CD8-positive, alpha-beta memory T cell (primary cell): ENCODE measurements at places on chromosomes 11 and 22.

DNA sequence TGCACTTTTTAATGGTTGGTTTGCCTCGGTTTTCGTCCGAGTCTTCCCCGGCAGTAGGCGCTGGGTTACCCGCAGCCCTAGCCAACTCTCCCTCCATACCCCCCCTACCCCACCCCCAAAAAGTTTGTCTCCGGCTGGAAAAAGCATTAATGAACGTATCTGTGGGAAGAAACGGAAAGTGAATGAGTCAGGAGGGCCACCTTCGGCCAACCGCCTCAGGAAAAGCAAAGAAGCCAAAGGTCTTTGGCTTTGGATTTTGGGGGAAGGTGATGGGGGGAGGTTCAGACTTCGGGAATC is 508 bp upstream of the FLI1 start:
- H3K4me3 ChIP-seq, result peak overlapping the region; percentile 67
- no peak for DNase-seq
- peak overlapping the region; percentile 82 for H3K27ac ChIP-seq

DNA sequence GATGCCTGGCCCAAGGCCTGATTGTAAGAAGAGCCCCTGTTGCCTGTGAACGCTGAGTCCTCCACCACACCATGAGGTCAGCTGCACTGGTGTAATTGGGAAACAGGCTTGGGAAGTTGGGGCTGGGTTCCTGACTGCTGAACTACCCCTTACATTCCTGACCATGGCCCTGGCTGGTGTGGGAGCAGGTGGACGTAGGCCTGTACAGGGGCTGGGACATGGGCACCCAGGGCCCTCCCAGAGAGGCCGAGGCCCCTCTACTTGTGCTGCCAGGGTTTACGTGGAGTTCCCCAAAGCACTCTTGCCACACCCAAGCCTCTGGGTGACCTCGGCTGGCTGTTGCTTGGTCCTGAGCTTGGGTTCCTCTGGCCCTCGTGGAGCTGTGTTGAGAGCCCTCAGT is 5.4 kb downstream of the RELT start:
- H3K36me3 ChIP-seq, result no peaks in the 10 kb centered on the region
- no peaks in the 10 kb centered on the region for H3K27me3 ChIP-seq
- DNase-seq, result no peak
- H3K4me3 ChIP-seq, result no peak overlapping the region
- H3K27ac ChIP-seq, result no peak overlapping the region

GRCh38 chr11:8788616-8789015 is 106.0 kb downstream of the RPL27A start:
- H3K27ac ChIP-seq, result no peak overlapping the region
- DNase-seq, result no peak
- H3K27me3 ChIP-seq, result no peaks in the 10 kb centered on the region
- no peaks in the 10 kb centered on the region for H3K36me3 ChIP-seq
- no peak overlapping the region for H3K4me3 ChIP-seq

DNA sequence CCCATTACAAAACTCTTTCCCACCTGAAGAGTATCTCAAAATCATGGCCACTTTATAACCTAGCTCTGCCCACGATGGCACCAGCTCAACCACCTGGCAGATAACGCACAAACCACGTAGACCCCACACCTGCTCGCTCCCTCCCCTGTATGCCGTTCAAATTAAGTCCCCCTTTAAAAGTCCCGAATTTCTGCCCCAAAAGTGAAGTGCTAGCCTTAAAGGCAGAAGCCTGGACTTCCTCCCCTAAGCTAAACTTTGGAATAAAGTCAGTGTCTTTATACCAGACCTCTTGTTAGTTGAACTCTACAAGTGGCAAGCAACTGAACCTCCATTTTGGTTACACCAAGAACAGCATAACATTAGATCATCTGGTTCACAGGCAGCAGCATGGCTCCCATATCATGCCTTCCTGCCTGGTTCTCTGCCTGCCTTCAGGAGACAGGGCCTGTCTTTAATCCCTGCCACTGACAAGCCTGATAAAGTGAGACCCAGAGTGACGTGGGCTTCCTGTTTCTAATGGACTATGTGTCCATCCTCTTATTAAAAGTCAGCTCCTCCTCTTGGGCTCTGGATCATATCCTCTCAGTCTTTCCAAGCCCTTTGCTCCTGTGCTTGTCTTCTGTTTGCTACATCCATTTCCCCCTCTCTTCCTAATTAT is 32.6 kb upstream of the NNMT start:
- H3K36me3 ChIP-seq, result no peaks in the 10 kb centered on the region
- no peak overlapping the region for H3K4me3 ChIP-seq

DNA sequence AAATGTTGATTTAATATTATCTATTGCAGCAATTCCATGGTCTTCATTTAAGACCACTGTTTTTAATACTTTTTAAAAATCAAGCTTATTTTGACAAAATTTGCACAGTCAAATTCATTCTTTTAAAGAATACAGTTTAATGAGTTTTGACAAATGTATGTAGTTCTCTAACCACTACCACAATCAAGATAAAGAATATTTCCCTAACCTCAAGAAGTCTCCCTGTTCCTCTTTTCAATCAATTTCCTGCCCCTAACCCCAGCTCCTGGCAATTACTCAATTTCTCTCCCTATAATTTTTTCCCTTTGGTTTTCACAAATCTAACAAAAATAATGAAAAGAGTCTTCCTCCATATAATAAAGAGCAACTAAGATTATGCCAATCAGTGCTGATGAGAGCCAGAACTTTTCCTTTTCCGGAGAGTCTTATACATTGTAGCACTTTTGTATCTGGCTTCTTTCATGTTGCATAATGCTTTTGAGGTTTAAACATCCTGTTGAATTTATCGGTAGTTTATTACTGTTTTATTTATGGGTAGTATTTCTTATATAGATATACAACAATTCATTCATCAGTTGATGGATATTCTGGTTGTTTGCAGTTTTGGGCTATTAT is 231.7 kb downstream of the AASDHPPT start:
- H3K4me1 ChIP-seq, result no peaks in the 10 kb centered on the region
- H3K4me3 ChIP-seq, result no peak overlapping the region
- no peak overlapping the region for H3K27ac ChIP-seq
- no peaks in the 10 kb centered on the region for H3K36me3 ChIP-seq
- no peaks in the 10 kb centered on the region for H3K27me3 ChIP-seq

GRCh38 chr22:45218976-45219375 is 21.7 kb downstream of the KIAA0930 start:
- no peaks in the 10 kb centered on the region for H3K4me1 ChIP-seq
- H3K27ac ChIP-seq, result no peak overlapping the region
- H3K4me3 ChIP-seq, result no peak overlapping the region
- no peaks in the 10 kb centered on the region for H3K27me3 ChIP-seq
- no peaks in the 10 kb centered on the region for H3K36me3 ChIP-seq

DNA sequence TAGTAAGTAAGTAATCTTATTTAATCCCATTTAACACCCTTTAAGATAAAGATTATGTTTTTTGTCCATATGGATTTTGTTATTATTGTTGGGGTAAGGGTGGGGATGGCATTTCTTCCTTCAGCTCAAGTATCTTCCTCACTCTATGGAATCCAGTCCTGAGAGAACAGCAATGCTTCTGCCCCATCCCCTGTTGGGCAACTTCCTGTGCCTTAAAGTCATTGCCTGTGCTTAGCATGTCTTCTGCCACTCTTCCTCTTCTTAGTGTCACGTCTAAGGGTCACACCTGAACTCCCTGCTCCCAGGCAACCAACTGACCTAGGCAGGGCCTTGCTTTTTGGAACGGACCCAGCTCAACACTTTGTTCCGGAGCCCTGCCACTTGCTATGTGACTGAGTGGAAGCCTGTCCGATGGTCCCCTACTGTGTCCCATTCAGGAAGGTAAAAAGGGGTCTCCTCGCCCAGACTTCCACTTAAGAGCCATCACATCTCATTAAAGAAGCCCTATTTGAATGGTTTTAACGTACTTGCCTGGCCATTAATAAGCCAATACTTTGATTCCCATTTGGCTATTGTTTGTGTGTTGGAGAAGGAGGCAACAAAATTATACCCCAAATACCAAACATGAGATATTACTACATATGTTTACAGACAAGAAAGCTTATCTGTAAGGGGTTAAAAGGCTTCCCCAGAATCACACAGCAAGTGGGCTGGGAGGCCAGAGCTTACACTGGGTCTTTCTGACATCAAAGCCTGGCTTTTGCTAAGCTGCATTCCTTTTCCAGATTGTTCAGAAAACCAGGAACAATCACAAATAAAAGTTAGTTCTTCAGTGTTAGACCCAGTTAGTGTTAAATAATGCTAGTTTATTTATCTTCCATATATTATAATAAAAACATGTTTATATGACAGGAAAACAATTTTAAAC is 59.2 kb downstream of the RAB38 start:
- no peak for DNase-seq
- H3K36me3 ChIP-seq, result no peaks in the 10 kb centered on the region
- no peak overlapping the region for H3K27ac ChIP-seq
- H3K4me1 ChIP-seq, result no peaks in the 10 kb centered on the region

DNA sequence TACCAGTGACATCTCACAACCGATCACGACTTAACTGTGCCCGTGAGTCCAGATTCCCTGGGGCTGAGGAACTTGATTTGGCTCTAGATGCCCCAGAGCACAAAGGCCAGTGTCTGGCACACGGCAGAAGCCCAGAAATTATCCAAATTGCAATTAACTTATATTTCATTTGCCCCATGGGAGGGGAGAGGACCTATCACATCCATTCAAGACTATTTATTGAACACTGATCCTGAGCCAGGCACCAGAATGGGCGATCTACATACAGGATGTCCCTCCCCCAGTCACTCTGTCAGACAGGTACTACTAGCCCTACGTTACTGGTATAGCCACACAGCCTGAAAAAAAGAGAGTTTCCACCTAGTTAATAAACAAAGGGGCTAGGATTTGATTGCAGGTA is 5.1 kb downstream of the DNAL4 start:
- H3K27me3 ChIP-seq, result no peaks in the 10 kb centered on the region
- H3K4me3 ChIP-seq, result no peak overlapping the region
- H3K27ac ChIP-seq, result no peak overlapping the region
- H3K4me1 ChIP-seq, result peaks cover 6% of the 10 kb centered on the region

DNA sequence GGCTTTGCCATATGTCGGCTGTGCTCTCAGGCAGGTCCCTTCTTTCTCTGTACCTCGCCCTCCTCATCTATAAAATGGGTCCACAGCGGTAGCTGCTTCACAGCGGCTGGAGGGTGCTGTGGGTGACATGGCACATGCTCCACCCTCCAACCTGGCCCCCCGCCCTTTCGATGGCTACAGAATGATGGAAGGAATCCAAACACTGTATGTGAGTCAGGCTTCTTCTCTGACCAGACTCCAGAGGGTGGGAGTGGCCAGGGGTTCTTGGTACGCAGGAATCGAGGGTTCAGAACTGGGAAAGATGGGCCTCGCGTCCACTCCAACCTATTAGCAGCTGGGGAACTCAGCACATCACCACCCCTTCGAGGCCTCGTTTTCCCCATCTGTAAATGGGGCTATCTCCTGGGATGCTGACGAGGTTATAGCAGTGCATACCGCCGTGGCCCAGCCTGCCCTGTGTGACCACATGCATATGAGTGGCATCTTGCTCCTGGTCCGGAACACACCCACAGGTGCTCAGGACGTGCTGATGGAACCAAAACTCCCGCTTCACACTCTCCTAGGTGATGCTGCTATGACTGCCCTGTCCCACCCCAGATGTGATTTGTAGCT is 26.4 kb downstream of the MN1 start:
- no peak for DNase-seq
- no peaks in the 10 kb centered on the region for H3K36me3 ChIP-seq
- H3K27me3 ChIP-seq, result no peaks in the 10 kb centered on the region
- no peaks in the 10 kb centered on the region for H3K4me1 ChIP-seq
- no peak overlapping the region for H3K4me3 ChIP-seq

GRCh38 chr22:21734540-21735199 is 924 bp downstream of the YPEL1 start:
- H3K27me3 ChIP-seq, result peaks cover 5% of the 10 kb centered on the region
- no peak for DNase-seq
- H3K36me3 ChIP-seq, result no peaks in the 10 kb centered on the region
- H3K27ac ChIP-seq, result peak overlapping the region; percentile 63

DNA sequence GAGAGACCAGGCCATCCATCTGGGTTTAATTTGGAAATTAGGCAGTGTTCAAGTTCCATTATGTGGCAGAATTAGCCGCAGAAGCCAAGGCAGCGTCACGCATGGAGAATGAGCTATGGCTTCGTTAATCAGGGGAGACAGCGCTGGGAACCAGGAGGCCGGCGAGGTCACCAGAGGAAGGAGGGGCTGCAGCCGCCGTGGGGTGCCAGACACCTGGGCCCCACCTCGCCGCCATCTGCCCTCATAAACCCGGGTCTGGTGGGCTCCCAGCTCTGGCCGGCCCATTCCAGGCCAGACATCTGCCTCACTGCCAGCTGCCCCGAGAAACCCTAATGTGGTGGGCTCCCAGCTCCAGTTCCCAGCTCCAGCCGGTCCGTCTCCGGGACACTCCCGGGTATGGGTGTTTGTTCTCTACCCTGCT is 676.9 kb downstream of the BRD1 start:
- no peaks in the 10 kb centered on the region for H3K4me1 ChIP-seq
- H3K27ac ChIP-seq, result no peak overlapping the region
- DNase-seq, result no peak

- H3K27me3 ChIP-seq, result no peaks in the 10 kb centered on the region
- no peaks in the 10 kb centered on the region for H3K36me3 ChIP-seq
- H3K27ac ChIP-seq, result no peak overlapping the region
- DNase-seq, result no peak
- H3K4me3 ChIP-seq, result no peak overlapping the region
These were observed 8.5 kb upstream of the LDLRAD3 start for GRCh38 chr11:35935390-35935789.

GRCh38 chr11:68194675-68195294 is 18.3 kb downstream of the KMT5B start:
- no peaks in the 10 kb centered on the region for H3K27me3 ChIP-seq
- DNase-seq, result no peak
- no peaks in the 10 kb centered on the region for H3K36me3 ChIP-seq
- peaks cover 42% of the 10 kb centered on the region for H3K4me1 ChIP-seq
- H3K4me3 ChIP-seq, result no peak overlapping the region
- H3K27ac ChIP-seq, result no peak overlapping the region

DNA sequence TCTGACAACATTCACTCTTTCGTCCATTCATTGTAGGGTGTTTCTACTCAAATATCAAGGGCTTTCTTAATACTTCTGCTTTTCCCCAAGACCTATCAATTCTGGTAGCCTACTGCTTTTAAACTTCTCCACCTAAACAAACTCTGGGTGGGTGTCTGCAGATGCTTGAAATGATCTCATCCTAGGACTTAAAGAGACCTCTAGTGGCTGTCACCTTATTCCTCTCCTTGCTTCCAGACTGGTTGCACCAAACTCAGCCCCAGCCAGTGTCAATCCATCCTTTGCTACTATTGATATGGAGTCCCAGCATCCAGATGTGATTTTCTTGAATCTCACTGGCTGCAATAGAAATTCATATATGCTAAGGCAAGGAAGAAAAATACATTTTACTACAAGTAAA is 274.7 kb downstream of the NXPE2 start:
- no peaks in the 10 kb centered on the region for H3K36me3 ChIP-seq
- H3K27me3 ChIP-seq, result no peaks in the 10 kb centered on the region
- no peak overlapping the region for H3K4me3 ChIP-seq
- DNase-seq, result no peak
